ENCODE measurements at places on chromosomes 6 and 20.
A peak's percentile ranks its signal among the peaks of the same experiment; 100 is the strongest.

- peak; percentile 98 for DNase-seq
Measured at GRCh38 chr20:33666293-33667244, at the start of gene ACTL10. TSS of gene ACTL10 (plus strand) at chr20:33666943. CDS start at chr20:33667498, 555 bp downstream.

DNA sequence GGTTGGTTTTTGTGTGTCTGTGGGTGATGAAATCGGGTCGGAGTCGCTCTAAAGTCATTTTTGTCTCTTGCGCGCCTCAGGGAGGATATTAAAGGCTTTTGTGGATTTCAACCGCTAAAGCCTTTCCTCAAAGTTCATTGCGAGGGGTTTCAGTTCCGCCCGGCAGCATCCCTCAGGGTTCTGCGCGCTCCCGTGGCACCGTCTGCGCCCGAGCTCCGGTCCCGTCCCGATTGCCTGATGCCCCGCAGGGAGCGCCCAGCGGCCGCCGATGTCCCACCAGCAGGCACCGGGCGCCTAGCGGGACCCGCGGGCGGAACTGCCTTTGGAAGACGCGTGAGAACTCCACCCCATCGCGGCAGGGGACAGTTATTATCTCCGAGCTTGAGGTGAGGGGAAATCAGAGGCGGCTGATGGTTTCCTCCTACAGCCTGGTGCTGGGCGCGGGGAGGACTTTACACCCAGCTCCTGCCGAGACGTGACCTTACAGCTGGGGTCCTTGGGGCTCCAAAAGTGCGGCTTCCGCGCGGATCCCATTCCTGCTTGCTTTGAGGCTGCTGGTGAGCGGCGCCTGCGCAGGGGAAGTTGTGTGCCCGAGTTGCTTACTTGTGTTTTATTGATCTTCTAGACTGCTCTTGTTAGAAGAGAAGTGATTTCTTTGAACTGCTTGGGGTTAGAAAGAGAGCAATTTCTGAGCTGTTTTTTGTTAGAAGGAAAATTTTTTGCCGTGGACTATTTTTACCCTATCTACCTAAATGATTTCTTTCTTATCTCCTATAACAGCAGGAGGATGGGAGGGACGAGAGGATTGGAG, 27.1 kb downstream of the ULBP1 start:
- peak; percentile 19 for DNase-seq

- no peak for DNase-seq
Measured at GRCh38 chr20:60586269-60587050, 628.2 kb downstream of the CDH26 start.

DNA sequence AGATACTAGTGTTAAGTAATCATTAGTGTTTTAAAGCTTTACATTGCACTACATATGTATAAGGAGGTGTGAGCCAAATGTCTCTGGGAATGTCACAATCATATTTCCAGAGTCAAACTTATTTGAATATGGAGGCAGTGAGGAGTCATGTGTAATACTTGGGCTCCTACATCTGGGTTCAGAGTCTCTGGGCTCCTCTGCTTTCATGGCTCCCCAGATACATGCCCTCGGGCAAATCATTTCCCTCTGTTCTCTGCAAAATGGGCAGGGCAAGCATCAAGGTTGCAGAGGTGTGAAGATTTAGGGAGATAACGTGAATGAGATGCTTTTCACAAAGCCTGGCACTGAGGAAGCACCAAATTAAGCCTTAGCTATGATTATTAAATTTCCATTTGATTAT, 138.3 kb upstream of the SGK1 start:
- no peak for DNase-seq

DNA sequence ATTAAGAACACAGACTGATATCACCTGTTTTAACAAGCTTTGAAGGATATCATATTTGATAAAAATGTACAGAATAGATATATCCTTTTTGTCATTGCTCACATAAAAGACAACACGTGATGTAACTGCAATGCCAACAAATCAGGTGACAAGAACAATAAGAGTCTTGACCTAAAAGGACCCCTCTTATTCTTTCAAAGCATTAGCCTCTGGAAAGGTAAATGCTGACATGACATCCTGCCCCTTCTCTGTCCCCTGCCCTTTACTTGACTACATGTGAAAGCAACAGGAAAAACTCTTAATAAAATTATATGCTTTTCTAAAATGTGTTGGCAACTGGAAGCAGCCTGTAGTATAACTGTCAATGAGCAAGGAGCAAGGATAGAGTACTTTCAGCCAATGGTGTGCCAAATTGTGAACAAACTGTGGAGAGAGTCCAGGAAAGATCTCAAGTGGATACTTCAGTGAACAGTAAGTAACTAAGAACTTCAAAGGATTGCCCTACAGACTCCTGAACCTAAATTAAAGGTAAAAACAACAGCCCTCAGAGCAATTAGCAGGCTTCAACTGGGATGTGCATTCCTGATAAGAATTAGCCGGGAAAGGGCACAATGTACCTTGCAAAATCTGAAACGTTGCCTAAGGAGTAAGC, 16.3 kb downstream of the PTPRK start:
- no peak for DNase-seq

- no peak for DNase-seq
Measured at GRCh38 chr6:90028066-90028778, 134.0 kb downstream of the GJA10 start.

DNA sequence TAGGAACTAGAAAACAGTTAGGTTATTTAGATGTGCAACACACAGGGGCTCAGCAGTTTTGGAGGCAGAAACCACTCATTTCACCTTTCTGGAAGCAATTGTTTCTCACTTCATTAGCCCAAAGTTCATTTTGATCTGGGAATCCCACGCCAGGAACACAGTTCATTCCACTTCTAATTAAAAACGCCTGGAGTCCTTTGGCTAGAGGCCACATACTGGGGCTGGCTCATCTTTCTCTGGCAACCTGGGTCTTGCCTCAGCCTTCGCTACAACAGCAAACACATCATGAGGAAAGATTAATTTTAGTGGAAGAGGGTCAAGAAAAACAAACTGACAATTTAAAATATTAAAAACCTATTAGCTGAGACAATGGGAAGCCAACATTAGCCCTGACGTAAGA, 69.7 kb downstream of the RFPL4B start:
- DNase-seq: no peak

DNA sequence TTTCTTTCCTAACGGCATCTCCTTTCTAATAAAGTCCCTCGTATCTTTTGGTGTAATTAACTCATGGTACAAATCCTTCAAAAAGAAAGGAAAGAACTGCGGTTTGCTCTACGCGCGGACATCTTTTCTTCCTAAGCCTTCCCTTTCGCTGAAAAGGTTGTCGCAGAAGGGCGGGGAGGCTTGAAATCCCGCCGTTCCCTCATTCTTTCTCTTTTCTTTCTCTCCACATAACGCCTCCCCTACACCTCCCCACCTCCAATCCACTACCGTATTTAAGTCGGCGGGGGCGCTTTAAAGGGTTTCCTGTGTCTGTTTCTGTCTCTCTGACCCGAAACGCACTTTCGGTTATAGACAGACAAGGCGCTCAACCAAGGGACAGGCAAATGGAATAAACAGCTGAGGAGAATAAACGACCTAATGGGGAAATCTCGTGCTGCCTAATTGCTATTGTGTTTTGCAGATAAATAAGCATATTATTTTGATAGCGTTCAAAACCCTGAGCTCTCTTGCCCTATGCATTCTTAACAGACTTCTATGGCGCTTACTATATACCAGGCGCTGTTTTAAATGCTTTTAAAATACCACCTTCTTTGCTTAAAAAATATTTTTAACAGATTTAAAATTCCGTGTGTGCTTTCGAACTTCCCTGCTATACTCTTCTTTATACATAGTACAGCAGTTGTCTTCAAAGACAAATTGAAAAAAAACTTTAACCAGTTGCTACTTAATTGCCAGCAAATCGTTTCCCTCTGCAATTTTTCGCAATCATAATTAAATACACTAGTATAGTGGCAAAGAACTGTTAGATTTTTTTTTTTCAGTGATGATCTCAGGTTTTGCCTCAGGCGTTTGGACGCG, 2.5 kb upstream of the HEY2 start:
- peak; percentile 69 for DNase-seq

DNA sequence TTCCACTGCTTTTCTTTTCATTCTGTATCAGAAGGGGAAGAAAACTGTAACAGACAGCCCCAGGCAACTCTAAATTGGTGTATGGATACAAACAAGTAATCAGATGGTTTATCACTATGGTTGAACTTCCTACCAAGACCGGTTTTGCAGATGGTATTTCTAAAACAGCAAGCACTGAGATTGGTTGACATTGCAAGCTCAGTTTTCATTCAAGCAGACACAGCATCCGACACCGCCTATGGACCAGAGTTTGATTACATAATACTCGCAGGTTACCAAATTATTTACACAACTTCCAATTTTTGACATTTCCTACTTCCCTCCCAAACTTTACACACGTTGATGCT, 209.9 kb downstream of the ALDH8A1 start:
- DNase-seq: no peak

All from left colon (tissue), 2 donors.